ENCODE measurements at places on chromosomes 3 and 15.

GRCh38 chr3:30655187-30655812 lies 48.9 kb downstream of the TGFBR2 start:
- DNase-seq = no peak

- DNase-seq = no peak
These were observed 161.8 kb downstream of the SNRK start for GRCh38 chr3:43448098-43448497.

GRCh38 chr3:60047426-60048200 lies 997.8 kb upstream of the CFAP20DC start:
- DNase-seq = no peak

- no peak for DNase-seq
These were observed 61.2 kb upstream of the FURIN start for GRCh38 chr15:90807074-90807785.

- no peak for DNase-seq
These were observed 112.5 kb upstream of the MLF1 start for GRCh38 chr3:158458464-158458863.

GRCh38 chr3:138389841-138390581 lies 41.6 kb downstream of the MRAS start:
- DNase-seq = no peak

DNA sequence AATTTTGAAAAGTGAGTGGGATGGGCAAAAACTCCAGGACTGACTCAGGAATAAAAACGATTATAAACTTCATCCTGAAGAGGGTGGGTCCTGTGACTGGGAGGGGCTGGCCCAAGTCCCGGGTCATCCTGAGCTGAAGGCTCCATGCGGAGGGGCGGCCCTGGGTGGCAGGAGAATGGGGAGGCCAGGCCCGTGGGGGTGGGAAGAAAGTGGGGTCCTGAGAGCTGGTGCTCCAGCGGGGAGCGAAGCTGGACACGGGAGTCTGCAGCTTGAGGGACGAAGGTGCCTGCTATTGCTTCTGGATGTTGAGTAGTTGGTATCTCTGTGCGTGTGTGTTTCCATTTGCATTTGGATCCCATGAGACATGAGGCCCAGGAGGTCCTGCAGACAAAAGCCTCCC lies 4.7 kb upstream of the OCA2 start:
- DNase-seq = no peak

DNA sequence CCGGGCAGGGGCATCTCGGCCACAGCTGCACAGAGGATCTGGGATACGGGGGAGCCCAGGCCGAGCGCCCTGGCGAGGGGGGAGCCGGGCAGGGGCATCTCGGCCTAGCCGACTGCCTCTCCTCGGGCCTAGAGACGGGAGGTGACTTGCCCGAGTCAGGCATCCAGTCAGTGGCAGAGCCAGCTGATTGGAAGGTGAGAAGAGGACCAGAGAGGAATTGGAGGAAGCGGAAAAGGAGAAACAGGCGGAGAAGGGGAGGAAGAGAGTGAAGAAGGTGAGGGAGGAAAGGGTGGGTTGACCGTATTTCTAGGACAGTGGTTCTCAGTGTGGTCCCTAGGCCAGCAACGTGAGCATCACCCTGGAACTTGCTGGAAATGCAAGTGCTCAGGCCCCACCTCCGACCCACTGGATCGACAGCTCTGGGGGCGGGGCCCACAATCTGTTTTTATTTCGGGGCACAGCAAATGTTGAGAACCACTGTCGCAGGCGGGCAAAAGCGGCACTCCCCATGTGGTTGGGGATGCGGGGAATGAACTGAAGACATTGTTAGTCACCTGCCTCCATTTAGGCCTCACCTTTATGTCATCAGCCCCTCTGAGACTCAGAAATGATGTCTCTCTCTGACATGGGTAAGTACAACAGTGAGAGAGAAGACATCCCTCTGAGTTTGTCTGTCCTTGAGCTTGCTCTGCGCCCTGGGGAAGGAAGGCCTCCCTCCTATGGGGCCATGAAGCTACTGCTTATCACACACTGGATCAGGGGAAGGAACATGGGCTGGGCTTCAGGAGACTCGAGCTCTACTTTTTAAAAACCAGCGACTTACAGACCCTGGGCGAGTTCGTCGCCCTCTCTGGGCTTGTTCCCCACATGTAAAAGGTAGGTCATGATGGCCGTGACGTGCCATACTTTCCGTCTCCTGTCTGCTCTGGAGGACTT lies 1.0 kb upstream of the MELTF start:
- no peak for DNase-seq

DNA sequence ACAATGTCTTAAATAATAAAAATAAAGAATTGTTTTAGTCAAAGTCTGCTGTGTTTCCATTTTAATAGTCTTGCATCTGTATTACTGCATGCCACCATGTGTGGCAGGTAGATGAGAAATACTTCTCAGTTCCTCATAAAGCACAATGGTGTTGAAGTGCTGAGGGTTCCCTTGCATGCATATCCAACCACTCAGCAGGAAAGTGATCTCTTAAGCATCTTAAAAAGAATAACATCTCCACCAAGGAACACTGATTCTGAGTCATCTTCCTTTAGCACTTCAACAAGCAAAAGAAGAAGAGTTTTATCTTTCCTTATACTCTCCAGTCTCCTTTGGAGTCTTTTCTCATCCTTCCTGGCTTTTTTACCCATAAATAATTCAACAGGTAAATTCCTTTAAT lies 602.0 kb downstream of the TBL1XR1 start:
- DNase-seq = no peak

DNA sequence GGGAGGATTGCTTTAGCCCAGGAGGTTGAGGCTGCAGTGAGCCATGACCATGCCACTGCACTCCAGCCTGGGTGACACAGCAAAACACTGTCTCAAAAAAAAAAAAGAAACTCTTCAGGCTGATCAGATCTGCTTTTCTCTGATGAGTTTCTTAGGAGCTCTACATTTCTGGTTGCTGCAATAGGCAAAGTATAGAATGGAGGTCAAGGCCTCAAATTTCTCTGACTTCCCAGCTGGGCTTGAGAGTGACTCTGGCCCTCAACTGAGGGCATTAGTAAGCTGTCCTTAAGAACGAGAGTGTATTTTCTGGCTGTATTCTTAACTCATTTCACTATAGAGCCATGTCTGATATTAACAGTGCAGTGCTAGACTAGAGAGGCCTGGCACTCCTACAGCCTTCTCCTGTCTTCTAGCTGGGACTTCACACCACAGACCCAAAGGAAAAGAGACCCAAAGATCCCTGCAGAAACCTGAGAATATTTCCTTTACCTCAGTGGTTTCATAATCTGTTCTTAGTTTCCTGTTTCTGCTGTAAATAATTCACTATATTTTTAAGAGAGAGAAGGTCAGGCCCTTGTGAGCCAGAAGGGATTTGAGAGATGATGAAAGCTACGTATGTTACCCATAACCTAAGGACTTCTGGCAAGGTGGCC lies 2.0 kb upstream of the NR1I2 start:
- no peak for DNase-seq

- DNase-seq = no peak
These were observed 51.4 kb downstream of the SSUH2 start for GRCh38 chr3:8593021-8593827.

- no peak for DNase-seq
These were observed 104.5 kb upstream of the BFSP2 start for GRCh38 chr3:133295199-133295901.

DNA sequence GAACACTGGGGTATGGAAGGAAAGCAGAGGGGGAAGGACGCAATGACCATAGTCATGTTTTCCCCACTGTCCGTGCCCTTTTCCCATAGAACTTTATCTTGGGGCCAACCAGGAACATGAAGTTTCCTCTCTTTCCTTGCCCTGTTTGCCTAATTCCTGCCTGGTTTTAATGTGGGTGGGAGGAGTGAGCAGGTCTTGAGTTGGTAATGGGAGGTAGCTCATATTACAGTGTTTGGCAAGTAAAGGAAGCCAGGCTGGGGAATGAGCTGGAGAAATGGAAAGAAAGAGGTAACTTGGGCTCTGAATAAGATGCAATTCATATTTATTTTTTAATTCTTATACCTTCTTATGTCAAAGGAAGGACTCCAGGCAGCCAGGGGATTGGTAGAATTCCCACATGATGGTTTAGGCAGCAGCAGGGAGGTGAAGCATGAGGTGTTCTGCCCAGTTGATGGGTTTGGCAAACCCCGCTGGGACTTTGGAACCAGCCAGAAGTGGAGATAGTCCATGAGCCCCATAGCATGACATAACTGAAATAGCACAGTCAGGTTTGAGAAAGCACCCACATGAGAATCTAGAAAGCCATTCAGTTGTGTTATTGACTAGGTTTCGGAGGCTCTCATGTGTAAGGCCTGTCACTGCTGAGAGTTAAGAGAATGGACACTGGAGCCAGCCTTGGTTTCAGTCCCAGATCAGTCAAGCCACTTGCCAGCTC lies 60.0 kb downstream of the CCK start:
- DNase-seq = no peak

DNA sequence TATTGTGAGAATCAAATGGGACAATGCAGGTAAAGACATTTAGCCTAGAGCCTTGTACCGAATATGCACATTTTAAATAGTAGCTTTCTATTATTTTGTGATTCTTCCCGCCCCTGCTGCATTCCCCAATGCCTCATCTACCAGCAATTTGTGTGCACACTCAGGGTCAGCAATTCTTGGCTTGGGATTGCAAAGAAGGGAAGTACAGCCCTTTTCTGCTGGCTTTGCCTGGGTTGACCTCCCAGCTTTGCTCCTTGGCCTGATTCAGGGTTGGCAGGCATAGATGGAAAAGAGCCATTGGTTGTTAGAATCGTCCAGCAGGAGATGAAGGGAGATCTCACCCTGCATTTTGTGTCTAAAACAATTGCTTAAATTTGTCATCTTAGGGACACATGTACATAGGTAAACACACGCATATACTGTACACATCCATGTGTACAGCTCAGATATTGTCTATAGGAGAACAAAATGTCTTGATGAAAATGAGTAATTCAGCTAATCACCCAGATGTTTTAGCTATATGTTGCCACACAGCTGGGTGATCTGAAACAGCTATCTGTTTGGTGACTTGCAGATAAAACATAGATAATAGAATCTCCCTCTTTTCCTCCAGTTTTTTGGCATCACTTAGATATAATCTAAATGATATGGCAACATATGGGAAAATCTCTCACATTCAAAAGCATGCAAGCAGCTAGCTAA lies 340.9 kb upstream of the TBL1XR1 start:
- no peak for DNase-seq

DNA sequence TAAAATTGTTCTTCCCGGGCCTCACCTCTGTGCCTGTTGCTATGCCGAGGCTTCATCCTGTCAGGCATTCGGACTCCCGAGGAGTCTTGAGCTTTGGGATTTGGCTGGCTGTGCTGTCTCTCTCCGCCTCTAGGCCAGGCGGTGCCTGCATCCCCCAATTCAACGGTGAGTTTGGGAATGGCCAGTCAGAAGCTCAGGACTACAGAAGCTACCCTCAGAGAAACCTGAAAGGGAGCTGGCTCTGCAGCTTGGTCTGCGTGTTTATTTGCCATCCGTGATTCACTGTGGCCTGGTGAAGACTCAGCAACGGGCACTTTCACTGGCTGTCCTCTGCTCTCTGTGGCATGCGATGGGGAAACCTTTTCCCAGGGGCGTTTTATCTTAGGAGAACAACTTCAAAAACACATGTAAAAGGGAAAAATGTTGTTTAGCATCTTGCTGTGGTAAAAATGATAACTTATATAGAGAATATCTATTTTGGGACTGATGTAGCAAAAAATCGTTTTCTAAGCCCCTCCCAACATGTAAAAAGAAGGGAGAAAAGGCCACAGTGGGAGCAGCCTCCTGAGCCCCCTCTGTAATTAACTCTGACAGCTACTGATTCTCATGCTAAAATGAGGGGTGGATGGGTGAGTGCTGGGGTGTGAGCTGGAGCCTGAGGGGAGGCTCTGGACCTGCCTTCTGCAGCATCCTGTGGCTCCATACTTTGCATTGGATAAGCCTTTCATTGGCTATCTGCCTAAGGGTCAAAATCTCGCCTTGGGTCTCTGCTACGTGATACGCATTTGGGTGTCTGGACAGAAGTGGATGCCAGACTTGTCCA lies 103.4 kb upstream of the KLHL25 start:
- DNase-seq = no peak

GRCh38 chr3:22659651-22660475 lies 543.3 kb upstream of the UBE2E2 start:
- DNase-seq = no peak

GRCh38 chr15:58583171-58583908 lies 151.5 kb downstream of the LIPC start:
- no peak for DNase-seq

DNA sequence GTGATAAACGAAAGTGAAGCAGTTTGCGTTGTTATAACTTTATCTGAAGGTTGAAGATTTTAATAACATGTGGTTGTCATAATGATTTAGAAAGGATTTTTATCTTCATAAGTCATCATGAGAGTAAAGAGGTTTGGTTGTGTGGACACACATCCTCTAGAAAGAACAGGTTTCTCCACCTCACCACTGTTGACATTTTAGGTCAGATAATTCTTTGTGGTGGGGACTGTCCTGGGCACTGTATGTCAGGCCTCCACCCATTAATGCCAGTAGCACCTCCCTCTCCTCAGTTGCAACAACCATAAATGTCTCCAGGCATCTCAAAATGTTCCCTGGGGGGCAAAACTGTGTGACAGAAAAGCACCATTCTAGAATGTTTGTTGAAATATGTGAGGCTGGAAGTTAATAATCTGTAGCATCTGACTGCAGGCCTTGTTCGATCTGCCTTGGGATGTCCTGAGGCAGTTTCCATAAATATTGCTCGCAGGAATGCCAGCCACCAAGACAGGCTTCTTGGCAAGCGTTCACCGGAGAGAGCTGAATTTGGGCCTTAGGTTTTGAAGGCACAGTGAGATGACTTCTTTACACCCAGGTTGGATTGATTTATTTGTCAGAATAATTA lies 100.1 kb downstream of the ADAMTSL3 start:
- no peak for DNase-seq

- no peak for DNase-seq
These were observed 1.6 kb upstream of the LRRC31 start for GRCh38 chr3:169871129-169871886.

GRCh38 chr15:92112180-92112579 lies 258.7 kb downstream of the SLCO3A1 start:
- DNase-seq = no peak

GRCh38 chr15:44193651-44194322 lies 1.3 kb downstream of the FRMD5 start:
- DNase-seq = no peak

- DNase-seq = no peak
These were observed 1491.0 kb downstream of the SI start for GRCh38 chr3:163587342-163587741.

- no peak for DNase-seq
These were observed 84.6 kb downstream of the DGKG start for GRCh38 chr3:186277268-186277909.

DNA sequence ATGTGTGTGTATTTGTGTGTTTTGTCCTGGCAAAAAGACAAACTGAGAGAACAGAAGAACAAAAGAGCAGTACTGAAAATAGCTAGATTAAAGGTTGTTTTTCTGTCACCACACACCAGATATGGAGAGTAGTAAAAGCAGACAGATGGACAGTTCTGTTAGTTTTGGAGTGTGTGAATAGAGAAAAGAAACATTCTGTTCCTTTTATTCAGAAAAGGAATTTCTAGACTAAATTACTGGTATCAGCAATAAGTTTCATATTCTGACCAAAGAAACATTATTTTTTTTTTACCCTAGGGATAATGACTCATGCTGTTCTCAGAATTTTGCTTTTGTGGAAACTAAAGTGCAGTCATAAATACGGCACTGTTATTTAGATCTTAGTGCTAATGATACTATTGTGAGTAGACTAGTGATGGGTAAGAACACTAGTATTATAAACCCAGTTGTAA lies 32.9 kb downstream of the PIK3CA start:
- DNase-seq = no peak

Measured in activated CD4-positive, alpha-beta T cell treated with anti-CD3 and anti-CD28 coated beads for 4 hours (primary cell).